Fibroblast of skin of right quadriceps (primary cell): ENCODE measurements at places on chromosomes 11 and 22.
A peak's percentile ranks its signal among the peaks of the same experiment; 100 is the strongest.

GRCh38 chr11:39102236-39102635 lies 2357.2 kb downstream of the LRRC4C start:
- DNase-seq, result no peak

DNA sequence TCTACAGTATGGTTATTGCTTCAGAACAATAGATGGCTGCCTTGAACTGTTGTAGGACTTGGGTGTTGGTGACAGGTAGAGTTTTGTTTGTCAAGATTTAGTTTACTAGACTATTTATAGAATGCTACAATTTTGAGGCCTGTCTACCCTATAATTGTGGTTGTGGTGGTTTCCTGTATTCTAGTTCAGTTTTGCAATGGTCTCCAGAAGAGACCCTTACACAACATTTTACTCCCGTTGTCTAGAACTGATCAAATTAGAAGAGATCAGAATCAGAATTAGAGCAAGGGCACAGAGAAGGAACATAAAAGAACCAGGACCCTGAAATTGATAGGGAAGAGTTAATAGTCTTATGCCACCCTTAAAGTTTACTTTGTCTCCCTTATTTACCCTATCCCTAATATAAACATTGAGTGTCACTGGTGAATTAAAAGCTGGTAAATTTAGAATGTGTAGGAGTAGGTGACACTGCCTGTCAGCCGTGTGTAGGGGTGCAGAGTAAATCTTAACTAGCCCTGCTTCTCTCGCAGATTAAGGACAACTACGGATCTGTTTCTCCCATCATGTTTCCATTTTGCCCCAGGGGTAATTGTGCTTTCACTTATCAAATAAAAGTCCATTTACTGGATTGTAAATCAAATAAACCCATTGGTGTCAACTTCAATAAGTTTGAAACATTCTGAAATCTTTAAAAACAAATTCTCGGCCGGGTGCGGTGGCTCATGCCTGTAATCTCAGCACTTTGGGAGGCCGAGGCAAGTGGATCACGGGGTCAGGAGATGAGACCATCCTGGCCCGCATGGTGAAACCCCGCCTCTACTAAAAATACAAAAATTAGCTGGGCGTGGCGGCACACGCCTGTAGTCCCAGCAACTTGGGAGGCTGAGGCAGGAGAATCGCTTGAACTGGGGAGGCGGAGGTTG lies 10.9 kb upstream of the PHLDB1 start:
- no peak for DNase-seq

DNA sequence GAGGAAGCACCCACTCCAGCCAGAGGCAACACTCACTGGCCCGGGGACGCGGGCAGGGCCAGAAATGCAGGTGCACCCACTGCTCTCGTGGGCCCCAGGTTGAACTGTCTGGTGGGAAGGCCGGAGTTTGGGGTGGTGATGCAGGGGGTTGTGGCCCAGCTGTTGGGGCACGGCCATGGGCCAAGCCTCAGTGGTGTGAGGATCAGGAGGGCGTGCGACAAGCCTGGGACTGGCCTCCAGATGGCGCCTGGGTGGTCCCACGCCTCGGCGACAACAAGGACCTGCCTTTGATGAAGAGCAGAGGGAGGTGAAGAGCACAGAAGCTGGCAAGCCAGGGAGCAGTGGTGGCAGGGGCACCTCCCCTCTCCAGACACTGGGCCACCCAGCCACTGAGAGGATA lies 240.8 kb downstream of the BRD1 start:
- DNase-seq, result no peak

DNA sequence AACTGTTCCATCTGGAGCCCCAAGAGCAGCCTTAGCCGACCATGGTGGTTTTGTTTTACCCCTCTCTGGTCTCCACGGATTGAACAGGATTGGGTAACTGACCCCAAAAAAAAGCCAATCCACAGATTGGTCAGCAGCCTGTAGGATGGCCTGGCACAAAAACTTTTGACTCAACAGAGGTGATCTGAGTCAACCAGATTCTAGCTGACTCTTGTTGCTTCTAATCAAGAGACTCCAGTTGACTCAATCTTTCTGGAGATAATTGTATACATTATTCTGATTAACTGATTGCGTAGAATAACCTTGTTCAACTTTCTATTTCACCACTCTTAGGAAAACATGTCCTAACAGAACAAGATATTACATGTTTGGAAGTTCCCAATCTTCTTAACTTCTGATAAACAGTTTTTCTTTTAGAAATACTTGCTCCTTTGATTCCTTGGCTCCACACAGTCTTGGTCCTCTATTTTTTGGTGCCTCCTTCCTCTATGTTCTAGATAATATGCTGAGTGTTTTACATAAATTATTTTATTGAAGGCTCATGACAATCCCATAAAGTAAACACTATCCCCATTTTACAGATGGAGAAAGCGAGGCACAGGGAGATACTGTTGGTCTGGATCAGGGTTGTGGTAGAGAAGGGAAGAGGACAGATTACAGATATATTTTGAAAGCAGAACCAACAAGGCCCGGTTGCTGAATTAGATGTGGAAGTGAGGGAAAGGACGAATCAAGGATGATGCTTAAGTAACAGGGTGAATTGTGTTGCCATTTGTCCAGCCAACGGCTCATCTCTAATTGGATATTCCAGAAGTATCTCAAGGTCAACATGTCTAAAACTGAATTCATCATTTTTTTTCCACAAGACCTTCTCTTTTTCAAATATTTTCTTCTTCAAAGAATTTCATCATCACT lies 11.5 kb upstream of the ZC3H12C start:
- DNase-seq, result no peak

- peak; percentile 61 for DNase-seq
Measured at GRCh38 chr11:76086743-76087635, 119.3 kb downstream of the WNT11 start.

- peak; percentile 63 for DNase-seq
Measured at GRCh38 chr11:133934599-133935550, 21.9 kb downstream of the IGSF9B start.

GRCh38 chr22:20946080-20946986 lies 20.7 kb upstream of the AIFM3 start:
- DNase-seq, result no peak

GRCh38 chr11:66417000-66417399 lies 3.8 kb upstream of the NPAS4 start:
- DNase-seq, result no peak

GRCh38 chr11:78635814-78636506 lies 61.3 kb upstream of the NARS2 start:
- no peak for DNase-seq
